ENCODE measurements at places on chromosomes 2 and 18.

- no peak for DNase-seq
These were observed 74.5 kb upstream of the NCKAP5 start for GRCh38 chr2:133642791-133643191.

GRCh38 chr2:210147614-210148013 is 23.6 kb downstream of the KANSL1L start:
- no peak for DNase-seq

GRCh38 chr2:100876231-100876860 is 56.4 kb downstream of the NPAS2 start:
- no peak for DNase-seq

- no peak for DNase-seq
These were observed 190.6 kb downstream of the TPGS2 start for GRCh38 chr18:36638224-36638623.

DNA sequence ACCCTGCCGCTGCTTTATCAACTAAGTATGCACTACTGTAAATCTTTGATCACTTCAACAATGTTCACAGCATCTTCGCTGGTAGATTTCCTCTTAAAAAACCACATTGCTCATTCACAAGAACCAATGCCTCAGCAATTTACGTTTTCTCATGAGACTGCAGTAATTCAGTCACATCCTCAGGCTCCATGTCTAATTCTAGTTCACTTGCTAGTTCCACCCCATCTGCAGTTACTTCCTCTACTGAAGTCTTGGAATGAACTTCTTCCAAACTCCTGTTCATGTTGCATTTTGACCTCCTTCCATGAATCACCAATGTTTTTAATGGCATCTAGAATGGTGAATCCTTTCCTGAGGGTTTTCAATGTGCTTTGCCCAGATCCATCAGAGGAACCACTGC is 35.8 kb downstream of the PRELID3A start:
- DNase-seq: no peak

DNA sequence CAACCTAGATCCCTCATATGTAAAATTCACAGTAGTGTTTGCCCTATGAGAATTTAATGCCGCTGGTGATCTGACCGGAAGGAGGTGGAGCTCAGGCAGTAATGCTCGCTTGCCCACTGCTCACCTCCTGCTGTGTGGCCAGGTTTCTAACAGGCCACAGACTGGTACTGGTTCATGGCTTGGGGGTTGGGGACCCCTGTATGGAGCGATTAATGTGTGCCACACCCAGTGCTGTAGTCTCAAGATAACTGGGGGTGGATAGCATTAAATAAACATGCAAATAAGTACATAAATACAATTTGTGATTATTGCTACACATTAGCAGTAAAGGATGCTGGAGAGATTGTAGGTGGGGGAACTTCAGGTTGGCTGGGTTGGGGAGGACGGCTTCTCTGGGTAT is 3.2 kb downstream of the GALNT1 start:
- DNase-seq: no peak

- DNase-seq: no peak
These were observed 144.3 kb downstream of the TFCP2L1 start for GRCh38 chr2:121140734-121141133.

- no peak for DNase-seq
These were observed 351.9 kb downstream of the GALR1 start for GRCh38 chr18:77601567-77601966.

- no peak for DNase-seq
These were observed 244.0 kb downstream of the AGAP1 start for GRCh38 chr2:235737840-235738239.

- DNase-seq: no peak
These were observed 353.4 kb upstream of the VRK2 start for GRCh38 chr2:57693177-57693576.

DNA sequence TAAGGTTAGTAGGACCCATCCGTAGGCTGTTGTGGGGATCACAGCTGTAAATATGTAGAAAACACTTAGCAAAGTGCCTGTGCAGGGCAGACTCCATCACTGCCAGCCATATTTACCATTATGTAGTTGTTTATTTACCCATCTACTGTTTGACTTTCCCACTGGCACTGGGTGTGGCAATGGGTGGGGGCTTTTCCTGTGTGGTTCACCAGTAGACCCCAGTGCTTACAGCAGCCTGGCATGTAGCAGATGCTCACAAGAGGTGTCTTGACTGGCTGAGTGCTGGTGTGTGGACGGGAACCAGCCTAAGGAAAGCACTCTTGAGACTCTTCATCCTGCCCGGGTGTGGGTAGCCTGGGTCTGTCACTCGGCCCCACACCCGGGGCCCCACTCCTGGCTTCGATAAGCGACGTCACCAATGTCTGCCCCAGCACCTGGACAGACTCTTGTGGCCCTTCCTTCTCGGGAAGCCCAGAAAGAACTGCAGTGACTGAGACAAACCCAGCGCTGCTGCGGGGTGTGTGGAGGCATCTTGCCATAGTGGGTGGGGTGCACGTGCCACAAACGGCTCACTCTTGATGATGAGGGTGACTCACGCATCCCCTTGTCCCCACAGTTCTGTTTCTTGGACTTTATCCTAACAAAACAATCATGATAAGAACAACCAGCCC is 78.3 kb downstream of the HDAC4 start:
- DNase-seq: no peak

- no peak for DNase-seq
These were observed 144.6 kb downstream of the CABLES1 start for GRCh38 chr18:23279931-23280330.

DNA sequence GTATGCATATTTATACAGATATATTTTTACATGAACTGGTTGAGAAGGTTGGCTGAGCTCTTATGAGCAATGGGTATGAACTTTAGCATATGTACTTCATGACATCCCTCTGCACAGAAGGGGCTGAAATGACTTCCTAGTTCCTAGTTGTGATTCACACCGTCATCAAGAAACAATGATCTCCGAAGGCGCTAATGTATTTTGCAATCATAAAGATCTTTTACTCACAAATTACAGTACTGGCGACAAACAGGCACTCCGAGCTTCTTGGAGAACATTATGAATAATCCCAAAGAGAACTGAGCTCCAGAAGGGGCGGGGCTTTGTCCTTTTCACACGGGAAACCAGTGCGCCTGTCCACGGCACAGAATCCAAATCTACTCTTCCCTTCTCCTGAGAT is 18.1 kb downstream of the BCL2 start:
- DNase-seq: no peak

DNA sequence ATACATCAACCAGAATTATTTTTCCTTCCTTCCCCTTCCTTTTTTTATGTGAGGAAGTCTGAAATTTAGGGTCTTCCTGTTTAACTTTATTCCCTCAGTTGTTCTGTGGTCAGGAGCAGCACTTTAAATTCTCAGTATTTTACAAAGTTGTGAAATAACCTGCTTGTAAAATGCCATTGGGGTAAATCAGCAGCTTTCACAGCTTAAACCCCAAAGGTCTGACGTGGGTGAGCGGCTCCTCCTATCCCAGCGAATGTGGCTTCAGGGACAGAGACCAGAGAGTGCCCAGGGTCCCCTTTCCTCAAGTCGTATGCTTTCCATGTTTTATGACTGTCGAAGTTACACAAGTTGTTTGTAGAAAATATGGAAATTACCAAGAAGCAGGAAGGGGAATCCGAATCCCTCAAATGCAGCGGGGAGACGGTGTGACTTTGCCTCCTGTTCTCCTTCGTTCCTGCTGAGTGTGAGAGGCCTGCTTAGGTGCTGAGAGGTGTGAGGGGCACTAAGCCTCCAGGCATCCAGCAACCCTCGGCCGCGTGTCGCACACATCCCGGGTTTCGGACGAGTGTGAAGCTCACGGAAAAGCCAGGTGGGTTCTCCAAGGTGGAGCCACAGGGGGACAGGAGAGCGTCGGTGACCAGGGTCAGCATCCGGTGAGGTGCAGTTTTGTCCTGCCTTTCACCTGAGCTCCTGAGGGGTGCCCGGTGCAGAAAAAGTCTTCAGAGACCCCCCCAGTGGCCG is 10.8 kb upstream of the KCNG2 start:
- no peak for DNase-seq

GRCh38 chr2:144747571-144747970 is 227.7 kb upstream of the ZEB2 start:
- DNase-seq: no peak

DNA sequence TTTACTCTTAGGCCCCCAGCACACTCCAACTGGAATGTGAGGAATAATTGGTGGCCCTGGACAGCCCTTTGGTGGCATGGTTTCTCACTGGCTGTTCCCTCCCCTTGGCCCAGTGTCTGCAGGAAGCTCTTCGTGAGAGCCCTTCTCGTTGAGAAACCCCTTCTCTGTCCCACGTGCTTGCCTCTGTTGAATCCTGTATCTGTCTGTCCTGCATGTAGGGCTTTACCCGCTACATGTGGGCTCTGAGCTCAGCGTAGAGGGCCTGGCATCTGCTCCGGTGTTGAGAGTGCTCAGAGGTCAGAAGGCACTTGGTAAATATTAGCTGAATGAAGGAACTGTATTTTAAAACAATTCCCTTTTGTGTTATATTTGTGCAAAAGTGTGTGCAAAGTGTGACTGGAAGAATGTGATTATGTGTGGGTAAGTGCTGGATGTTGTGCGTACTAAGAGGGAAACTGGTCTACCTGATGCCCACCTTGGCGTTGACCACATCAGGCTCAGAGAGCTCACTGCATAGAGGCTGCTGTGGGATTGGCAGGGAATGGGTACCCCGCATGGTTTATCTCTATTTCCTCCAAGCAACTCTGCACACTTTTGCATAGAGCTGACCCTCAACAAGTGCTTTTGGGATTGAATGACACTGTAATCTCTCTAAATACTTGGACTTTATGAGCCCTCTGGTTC is 40.0 kb downstream of the RNF144A start:
- DNase-seq: no peak

- DNase-seq: no peak
These were observed 68.6 kb downstream of the TNP1 start for GRCh38 chr2:216791303-216791702.

DNA sequence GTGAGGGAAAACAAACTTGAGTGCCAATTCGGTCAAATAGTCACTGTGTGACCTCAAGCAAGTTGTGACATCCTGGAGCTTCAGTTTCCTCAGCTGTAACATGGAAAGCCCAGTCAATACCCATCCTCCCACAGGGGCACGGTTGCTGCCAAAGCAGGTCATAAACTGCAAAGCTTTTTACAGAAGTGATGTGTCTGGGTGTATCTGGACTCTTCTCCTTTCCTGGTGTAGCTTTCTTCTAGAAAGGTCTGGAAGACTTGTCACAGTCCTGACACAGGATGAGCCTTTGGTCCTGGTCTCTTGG is 4.2 kb upstream of the AFF3 start:
- no peak for DNase-seq

DNA sequence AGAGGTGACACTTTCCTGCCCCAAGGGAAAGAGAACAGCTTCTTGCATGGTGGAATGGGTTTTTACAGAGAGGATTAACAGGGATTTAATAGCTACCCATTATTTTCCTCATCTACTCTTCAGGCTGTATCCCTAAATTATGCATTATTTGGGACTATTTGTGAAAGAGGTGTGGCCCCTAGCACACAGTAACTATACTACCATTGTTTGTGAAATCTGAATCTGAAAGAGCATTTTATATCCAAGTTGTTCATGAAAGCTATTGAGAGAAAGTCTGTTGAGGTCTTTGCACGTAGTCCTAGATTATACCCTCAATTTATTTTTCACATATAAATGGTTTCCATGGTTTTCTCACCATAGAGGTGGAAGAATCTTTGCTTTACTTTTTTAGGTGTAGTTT is 78.1 kb downstream of the SPTBN1 start:
- DNase-seq: no peak

GRCh38 chr18:11887328-11888128 is 20.6 kb downstream of the MPPE1 start:
- DNase-seq: no peak

DNA sequence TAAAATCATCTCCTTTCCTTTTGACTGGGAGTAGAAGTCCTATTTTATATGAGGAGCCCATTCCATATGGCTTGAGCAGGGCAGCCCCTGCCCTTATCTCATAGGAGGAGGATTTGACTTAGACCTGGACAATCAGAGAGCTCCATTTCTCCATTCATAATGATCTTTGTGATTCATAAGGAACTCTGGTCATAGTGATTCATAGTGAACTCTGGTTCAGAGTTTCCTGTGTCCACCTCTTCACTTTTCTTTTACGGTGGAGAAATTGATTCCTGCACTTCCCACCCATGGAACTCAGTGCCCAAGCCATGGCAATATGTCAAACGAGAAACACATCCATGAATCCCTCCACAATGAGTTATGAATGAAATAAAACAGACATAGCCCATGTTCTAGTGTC is 12.8 kb upstream of the MYO3B start:
- no peak for DNase-seq

- DNase-seq: no peak
These were observed 42.5 kb upstream of the ATP8B1 start for GRCh38 chr18:57845605-57846074.

DNA sequence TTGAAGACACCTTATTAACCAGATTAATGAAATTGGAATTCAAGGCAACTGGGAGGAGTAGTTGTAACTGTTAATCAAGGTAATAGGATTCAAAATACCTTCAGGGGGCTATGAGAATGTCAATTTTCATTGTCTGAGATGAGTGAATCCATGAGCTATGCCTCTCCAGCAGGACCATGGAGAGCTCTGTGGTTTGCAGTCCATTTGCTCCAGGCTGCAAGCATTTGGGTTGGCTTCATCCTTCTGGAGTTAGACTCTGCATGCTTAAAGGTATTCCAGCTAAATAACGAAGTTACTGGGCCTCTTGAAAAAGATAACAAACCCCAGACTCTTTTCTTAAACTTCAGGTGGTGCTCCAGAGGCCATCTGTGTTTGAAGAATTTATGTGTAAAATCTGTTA is 207.1 kb upstream of the SLC8A1 start:
- no peak for DNase-seq

DNA sequence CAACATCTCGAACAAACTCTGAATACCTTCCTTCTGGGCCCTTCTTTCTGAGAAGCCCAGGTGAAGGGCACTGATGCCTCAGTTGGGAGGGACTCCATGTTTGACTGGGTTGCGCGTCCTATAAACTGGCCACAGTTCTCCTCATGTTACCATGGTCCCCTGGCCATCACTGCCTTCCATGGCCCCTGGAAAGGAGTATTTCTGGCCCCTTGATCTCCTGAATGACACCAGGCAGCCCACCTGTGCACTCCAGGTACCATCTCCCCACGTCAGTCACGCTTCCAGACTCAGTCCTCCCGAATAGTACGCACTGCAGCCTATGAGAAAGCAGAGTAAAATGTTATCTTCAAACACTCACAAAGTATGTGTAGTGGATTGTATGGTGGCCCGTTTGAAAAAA is 73.9 kb downstream of the ACKR3 start:
- DNase-seq: no peak

GRCh38 chr2:37425408-37425807 is 81.0 kb downstream of the QPCT start:
- DNase-seq: no peak

DNA sequence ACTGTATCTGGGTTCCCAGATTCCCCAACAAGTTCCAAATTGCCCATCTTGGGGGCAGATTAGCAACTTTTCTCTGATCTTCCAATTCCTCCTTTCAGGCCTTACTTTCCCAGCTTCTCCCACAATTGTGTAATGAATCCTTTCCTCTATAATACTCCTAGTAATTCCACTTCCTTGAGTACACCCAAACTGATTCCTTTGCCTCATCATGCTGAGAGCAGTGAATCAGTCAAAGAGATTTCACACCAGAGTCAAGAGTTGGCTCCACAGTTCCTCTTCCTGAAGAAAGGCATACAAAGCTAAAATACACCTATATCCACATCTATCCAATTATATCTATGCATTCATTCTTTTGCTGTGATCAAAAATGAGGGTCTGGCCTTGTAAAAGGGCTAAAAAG is 28.6 kb upstream of the DAPL1 start:
- DNase-seq: no peak

GRCh38 chr2:8543060-8543382 is 138.8 kb upstream of the ID2 start:
- no peak for DNase-seq

All from NCI-H1092 (cell line).